ENCODE measurements at places on chromosomes 5 and 9. TPM values are rescaled to one million over a fixed set of nuclear protein-coding genes. Genes with fewer than 3 reads are reported as not detected.

ANKRD55 gene
- not detected for polyA plus RNA-seq

- no peak for DNase-seq
These were observed 14.2 kb upstream of the MXD3 start for GRCh38 chr5:177325868-177326381.

KIAA1191 gene
- polyA plus RNA-seq, result 43.3 TPM

MBLAC2 gene
- 2.6 TPM for polyA plus RNA-seq

DNA sequence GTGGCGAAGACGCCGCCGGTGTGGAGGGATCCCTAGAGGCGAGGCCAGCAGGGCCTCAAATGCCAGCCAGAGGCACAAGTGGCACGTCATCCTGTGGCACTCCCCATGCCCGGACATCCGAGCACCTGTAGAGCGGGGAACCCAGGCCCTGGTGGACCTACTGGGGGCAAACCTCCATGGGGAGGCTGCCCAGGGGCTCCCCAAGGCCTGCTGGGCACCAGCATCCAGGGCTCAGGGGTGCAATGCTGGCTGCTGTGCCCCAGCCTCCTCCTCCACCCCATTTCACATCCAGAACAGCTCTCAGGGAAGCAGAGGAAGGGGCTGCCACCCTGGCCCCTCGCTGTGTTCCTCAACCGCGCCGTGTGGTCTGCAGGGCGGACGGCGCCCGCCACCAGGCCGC is 43.5 kb downstream of the HK3 start:
- no peak for DNase-seq

- DNase-seq, result peak; percentile 10
These were observed 19.5 kb downstream of the MYMK start for GRCh38 chr9:133505186-133505830.

- DNase-seq, result no peak
These were observed 54.9 kb downstream of the PSAT1 start for GRCh38 chr9:78351816-78352215.

- no peak for DNase-seq
These were observed 336.8 kb upstream of the PUM3 start for GRCh38 chr9:3180696-3181048.

SV2C gene
- polyA plus RNA-seq, result not detected

GRCh38 chr9:15592317-15592716 is 39.5 kb downstream of the CCDC171 start:
- DNase-seq, result no peak

DNA sequence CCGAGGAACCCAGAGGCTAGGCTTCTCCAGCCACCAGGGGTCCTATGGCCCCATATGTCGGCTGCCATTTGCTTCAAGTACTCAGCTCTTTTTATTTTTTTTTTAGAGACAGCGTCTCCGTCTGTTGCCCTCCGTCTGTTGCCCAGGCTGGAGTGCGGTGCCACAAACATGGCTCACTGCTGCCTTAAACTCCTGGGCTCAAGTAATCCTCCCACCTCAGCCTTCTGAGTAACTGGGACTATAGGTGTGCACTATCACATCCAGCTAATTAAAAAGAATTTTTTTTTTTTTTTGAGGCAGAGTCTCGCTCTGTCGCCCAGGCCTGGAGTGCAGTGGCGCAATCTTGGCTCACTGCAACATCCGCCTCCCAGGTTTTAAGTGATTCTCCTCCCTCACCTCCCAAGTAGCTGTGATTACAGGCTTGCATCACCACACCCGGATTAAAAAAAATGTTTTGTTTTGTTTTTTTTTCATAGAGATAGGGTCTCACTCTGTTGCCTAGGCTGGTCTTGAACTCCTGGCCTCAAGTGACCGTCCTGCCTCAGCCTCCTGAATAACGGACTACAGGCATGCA is 8.9 kb downstream of the CERCAM start:
- DNase-seq, result no peak

SH3GL2 gene
- polyA plus RNA-seq, result 17.3 TPM

GRCh38 chr5:135887881-135888614 is 7.6 kb downstream of the IL9 start:
- no peak for DNase-seq

- no peak for DNase-seq
These were observed 18.4 kb upstream of the EGFL7 start for GRCh38 chr9:136644343-136644592.

GRCh38 chr9:113482991-113483675 is 19.6 kb downstream of the RGS3 start:
- DNase-seq, result no peak

DNA sequence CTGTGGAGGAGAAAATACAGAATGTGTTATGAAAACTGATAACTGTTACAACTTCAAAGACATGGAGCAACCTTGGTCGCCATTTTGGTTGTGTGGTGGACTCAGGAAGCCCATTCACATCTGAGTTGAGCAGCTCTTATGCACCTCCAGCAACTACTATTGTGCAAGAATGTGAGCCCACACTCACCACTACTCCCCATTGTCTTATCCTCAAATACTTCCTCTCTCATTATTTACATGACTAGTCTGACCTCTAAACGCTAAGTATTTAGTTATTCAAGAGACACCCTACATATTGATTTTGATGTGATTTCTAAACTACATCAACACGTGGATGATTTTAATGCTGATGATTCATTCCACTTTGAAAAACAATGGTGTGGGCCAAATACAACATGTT is 516.6 kb upstream of the CLINT1 start:
- no peak for DNase-seq

FAM221B gene
- 0.11 TPM for polyA plus RNA-seq

BNC2 gene
- 0.28 TPM for polyA plus RNA-seq

Measured in pancreas (tissue), 10 donors.